ENCODE measurements at places on chromosomes 12 and 14.
A peak's percentile ranks its signal among the peaks of the same experiment; 100 is the strongest.

DNA sequence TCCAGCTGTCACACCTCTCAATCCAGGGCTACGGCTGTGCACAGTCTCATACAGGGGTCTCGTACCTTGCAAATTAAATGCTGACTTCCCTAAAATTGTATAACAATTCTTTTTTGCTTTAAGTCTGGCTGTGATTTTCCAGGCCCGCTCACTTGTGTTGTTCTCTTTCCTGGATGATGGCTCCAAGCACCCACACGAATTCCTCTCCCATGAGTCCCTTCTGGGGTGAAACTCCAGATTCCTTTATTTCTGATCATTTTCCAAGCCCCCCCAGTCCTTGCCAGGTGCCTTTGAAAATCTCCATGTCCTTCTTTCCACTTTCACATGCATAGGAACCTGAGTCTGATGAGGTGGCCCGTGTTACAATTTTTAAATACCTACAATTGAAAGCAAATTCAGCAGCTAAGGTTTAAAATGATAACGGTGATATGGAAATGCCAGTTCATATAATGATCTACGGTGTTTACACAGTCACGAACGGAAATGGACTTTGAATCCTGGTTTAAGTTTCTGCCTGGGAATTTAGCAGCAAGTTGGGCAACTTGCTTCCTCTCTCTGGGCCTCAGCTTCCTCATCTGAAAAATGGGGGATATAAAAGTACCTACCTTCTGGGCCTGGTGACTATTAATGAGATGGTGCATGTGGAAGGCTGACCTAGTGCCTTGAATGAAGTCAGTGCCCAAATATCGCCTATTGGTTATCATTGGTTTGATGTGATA lies 85.5 kb downstream of the STAB2 start:
- no peak for DNase-seq

DNA sequence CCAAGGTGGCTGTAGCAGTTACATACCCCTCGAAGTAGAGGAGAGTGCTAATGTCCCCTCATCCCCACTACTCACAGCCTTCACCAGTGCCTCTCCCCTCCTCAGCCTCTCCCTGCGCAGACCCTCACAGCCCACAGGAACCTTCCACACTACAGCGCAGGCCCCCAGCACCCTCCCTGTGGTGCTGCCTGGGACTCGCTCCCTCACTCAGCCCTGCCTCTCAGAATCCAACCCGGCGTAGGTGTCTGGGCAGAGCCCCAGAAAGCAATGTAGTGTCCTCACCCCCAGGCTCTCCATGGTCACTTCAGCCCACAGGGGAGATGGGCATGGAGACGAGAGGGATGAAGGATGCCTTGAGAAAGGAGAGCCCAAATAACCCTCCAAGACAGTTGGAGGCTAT lies 10.9 kb upstream of the ZNF740 start:
- DNase-seq = no peak

GRCh38 chr12:65996146-65996545 lies 134.4 kb downstream of the LLPH start:
- DNase-seq = no peak

- no peak for DNase-seq
These were observed 1.7 kb upstream of the NKX2-1 start for GRCh38 chr14:36521598-36522345.

DNA sequence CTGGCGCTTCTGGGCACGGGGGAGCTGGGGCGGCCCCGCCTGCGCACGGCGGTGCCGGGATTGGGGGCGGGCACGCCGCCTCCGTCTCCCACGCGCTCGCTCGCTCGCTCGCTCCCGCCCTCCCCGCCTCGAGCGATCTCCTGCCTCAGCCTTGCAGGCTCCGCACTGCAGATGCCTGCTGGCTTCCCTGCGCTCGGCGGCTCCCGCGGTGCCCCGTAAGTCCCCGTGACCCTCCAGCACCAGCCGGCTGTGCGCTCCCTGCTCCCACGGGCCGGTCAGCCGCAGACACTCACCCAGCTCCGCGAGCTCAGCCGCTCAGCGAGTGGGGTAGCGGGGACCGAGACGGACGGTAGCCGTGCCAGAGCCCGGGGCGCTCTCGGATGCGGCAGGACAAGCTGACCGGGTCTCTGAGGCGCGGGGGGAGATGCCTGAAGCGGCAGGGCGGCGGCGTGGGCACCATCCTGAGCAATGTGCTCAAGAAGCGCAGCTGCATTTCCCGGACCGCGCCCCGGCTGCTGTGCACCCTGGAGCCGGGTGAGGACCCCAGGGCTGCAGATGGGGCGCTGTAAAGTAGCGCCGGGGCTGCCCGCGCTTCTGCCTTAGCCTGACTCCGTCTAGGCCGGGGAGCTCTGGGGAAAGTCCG lies at the start of gene TBC1D30:
Gene TBC1D30, plus strand, starts transcription at position 148 of the 643 bp plus-strand sequence. Its CDS starts 233 bp downstream, at position 381.
- DNase-seq = no peak

DNA sequence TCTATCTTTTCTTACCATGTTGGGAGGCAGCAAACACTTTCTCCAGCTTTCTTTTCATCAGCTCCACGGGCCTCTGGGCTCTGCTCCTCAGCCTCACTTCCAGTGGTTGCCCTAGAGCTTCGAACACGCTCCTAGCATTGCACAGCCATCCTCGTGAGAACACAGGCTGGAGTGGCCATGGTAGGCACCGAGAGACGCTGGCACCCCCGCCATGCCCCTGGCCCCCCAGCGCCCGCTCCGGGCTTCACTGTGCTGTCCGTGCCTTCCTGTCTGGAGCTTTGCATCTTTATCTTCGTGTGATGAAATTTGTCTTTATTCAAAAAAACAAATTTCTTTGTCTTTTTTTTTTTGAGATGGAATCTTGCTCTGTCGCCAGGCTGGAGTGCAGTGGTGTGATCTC lies 352.2 kb downstream of the TMEM121 start:
- DNase-seq = no peak

DNA sequence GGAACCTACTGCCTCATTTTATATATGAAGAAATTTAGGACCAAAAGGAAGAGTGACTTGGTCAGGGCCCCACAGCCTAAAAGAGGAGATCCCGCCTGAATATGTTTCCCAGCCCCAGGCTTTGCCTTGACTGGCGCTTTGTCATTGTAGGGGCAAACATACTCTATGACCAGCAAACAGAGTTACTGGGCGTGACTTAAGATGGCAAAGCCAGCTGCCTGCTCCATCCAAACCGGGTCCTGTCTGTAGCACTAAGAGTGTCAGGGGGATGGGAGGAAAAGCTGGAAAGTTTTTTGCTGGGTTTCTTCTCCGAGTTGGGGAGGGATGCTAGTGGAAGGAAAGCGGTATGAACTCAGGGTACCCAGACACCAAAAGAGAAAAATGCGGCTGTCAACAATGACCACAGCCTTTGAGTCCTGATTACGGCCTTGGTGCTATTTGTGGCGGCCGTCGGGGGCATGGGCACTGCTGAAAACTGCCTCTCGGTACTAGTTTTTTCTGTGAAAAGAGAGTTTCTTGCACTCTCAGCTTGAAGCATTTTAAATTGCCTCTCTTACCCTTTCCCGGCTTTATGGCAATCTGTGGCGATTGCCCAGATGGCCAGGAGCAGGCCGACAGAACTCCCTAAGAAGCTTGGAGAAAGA lies 82.7 kb downstream of the PRIMA1 start:
- no peak for DNase-seq

GRCh38 chr12:110677206-110677911 lies 11.6 kb downstream of the HVCN1 start:
- no peak for DNase-seq

- no peak for DNase-seq
These were observed 47.4 kb downstream of the AVPR1A start for GRCh38 chr12:63103494-63104131.

DNA sequence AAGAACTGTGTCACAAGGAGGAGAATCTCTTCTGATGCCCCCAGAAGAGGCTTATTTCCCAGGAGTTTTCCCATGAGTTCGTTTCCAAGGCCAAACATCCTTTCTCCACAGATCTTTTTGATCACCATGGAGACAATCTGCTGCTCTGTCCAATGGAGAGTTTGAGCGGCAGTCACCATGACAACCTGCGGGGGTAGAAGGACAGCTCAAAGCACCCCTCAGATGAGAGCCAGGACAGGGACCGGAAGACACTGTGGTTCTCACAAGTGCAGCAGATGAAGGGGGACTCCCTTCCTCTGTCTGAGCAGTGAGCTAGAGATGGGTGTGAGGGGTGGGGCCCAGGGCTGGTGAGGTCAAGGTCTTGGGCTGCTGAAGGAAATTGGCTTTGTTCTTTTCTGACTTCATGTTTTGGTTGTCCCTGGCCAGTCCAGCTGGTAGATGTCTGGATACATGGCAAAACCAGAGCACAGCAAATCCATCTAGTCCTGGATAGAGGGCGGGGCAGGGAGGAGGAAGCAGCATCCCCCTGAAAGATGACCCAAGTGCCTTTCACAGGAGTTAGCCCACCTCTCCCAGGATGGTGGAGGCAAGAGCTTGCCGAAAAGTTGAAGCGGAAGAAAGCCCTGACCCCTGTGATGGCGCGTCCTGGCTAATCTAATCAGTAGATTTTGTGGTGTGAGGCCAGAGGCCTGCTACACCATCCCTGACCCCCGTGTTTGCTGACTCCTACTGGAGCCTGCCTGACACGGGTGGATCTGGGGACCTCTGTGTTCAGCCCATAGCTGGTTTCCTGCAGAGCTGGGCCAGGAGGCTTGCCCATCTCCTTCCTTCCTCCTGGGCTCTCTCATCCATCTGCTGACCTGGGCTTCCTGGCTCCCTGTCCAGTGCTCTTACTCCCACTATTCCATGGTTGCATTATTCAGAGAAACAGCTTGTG lies 24.4 kb downstream of the DHRS2 start:
- DNase-seq = peak; percentile 6

DNA sequence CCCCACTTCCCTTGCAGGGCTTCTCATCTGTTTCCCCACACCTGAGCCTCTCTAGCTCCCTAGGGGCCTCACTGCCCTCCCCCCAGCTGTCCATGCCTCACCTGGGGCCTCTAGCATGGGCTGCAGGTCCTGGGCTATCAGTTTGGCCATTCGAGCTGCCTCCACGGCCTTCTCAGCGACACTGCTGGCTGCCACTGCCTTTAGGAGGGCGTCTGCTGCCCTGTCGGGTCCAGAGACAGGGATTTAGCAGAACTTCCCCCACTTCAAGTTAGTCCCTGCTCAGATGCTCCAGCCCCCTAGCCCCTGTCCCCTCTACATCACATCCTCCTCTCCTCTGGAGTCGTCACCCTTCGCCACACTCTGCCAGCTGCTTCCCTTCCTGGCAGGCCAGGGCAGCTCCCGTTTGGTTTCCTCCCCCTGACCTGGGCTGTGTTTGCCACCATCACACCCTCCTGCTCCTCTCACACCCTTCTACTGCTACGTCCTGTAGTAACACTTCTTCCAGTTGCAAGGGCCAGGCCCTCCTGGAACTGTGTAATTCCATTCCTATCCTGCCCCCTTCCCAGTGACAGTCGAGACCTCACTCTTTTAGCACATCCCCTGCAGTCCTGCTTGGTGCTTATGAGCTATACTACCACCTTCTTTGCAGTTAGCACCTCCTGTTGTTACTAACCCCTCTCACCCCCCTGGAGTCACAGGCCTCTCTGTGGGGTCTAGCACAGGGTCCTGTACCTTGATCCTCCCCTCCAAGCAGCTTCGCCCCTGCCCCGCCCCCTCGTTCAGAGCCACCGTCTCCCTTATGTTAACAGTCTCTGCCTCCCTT lies 4.3 kb upstream of the AP1G2 start:
- DNase-seq = no peak

DNA sequence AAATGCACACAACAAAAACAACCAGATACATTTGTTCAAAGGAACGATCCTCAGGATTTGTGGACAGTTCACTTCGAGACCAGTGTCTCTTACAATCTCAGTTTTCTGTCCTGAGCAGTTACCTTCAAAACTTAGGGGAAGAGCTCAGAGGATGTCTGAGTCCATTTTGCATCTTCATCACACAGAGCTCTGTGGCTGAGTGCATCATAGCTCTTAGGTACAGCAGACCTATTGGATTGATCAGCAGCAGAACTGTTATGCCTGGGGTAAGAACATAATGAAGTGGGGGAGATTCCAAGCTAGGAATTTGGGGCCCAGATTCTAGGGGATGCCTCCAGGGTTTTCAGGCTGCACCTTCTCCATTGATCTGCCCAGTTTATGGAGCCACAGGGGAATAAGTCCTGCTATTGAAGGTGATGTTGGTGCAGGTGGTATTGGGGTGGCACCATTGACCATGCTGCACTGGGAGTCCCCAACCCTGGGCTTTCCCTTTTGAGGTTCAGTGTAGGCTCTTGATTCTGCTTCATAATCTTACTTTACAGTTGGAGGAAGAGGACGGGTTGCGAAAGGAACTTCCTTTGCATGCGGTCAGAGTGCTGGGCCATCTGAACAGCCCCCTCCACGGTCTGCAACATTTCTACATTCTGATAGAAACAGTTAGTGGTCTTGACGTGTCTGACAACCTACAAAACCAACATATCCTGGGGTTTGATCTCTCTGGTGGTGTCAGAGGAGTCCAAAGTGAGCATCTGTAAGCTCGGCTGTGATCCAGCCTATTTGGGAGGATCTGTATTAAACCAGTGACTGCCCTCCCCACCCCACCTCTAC lies 112.8 kb downstream of the CHST11 start:
- DNase-seq = peak; percentile 29

DNA sequence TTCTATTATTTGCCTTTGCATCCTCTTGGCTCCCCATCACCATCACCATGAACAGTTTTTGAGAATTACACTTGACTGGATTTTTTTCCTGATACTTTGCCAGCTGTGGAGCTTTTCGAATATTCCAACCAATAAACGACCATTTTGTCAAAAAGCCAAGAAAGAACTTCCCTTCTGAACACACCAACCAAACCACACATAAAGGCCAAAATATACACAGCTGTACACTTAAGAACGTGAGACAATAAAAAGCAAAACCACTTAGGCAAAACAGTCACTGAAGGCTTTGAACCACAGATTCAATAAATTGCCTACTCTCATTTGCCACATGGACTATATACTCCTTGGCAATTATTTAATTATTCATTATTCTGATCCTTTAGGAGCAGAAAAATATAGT lies 1.1 kb downstream of the C14orf93 start:
- no peak for DNase-seq

DNA sequence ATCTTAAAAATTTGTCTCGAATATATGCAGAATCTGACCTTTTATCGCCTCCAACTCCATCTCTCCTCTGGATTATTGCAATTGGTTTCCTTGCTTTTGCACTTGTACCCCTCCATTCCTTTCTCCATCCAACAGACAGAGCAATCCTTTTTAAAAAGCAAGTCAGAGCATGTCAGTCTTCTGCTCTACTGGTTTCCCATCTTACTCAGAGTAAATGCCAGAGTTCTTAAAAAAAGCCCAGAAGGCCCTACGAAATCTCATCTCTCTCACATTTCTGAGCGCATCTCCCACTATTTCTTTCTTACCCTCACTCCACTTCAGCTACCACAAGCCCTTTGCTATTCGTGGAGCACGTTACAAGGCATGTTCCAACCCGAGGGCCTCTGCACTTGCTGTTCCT lies 236.9 kb upstream of the DDHD1 start:
- no peak for DNase-seq

GRCh38 chr14:38205949-38206665 lies 1.6 kb upstream of the SSTR1 start:
- DNase-seq = no peak
